ENCODE measurements at places on chromosomes 4 and X.

DNA sequence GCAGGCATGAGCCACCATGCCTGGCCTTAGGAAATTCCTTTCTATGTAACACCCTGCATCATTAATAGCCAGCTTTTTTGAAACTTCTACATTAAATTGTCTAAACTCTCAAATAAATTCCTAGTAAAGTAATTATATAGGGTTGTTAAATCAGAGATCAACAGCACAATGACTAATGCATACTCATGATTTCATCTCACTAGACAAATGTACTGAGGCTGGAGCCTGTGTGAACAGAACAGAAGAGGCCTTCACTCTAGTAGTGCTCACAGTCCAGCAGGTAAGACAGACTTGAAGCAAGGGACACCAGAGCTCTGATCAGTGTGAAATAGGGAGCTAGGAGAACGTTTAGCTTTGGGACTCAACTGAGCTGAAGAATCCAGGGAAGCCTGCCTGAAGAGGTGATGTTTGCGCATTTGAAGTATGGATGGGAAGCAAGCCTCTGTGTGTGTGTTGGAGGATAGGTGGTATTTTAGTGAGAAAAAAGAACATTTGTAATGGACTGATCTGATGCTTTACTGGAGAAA lies 3.9 kb downstream of the ZFP42 start:
- no peak for DNase-seq

- DNase-seq: no peak
Measured at GRCh38 chrX:116378961-116379360, 57.4 kb upstream of the SLC6A14 start.

DNA sequence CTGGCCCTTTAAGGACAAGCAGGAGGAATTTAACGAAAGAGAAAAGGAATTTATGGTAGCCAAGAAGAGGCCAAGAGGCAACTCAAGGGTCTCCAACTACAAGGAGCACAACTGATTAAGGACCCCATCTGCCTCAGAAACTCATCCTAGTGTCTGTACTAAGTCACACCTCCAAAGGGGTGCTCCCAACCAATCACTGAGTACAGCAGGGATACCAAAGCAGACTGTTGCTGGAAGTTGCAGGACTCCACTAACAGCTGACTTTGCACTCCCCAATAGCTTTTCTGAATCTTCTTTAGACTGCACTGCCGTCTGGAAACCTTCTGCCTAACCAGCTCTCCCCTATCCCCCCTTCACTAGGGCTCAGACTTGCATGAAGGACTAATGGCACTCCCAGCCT lies 50.6 kb downstream of the ATP11C start:
- DNase-seq: no peak

- no peak for DNase-seq
Measured at GRCh38 chr4:63348735-63349673, 1060.2 kb downstream of the TECRL start.

DNA sequence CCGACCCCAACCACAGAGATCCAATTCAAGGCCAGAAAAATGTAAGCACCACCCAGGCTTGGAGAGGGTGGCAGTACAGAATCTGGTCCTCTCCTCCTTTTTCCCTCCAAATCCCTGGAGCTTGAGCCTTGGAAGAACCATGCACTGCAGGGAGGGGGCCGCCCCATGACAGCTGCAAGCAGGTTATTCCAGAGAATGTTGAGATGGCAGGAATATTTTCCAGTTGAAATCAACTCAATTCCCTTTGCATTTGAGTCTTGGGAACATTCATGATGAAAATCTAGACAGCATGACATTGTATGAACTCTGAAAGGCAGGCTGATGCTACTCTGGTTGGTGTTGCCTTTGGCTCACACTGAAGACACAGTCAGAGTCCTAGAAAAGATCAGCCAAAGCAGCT lies 386.6 kb upstream of the FGF16 start:
- no peak for DNase-seq

DNA sequence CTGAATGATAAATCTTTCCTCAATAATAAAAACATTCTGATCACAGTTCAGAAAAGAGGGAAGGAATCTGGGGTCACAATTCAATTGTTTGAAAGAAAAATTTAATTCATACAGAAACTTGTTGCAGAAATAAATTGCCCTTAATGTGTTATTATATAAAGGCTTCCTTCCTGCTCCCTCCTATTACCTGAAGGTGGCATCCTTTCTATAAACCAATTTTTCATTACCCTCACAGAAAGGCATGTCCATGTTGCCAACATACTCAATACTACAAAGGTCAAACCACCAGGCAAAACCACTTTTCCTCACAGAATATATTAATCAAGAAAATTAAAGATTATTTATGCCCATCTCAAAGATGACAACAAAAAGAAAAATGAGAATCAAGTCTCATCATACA lies 194.3 kb upstream of the CT83 start:
- DNase-seq: no peak

GRCh38 chr4:3255611-3256186 lies 6.7 kb downstream of the MSANTD1 start:
- DNase-seq: no peak

- DNase-seq: no peak
Measured at GRCh38 chr4:81685104-81685503, 213.4 kb upstream of the RASGEF1B start.

DNA sequence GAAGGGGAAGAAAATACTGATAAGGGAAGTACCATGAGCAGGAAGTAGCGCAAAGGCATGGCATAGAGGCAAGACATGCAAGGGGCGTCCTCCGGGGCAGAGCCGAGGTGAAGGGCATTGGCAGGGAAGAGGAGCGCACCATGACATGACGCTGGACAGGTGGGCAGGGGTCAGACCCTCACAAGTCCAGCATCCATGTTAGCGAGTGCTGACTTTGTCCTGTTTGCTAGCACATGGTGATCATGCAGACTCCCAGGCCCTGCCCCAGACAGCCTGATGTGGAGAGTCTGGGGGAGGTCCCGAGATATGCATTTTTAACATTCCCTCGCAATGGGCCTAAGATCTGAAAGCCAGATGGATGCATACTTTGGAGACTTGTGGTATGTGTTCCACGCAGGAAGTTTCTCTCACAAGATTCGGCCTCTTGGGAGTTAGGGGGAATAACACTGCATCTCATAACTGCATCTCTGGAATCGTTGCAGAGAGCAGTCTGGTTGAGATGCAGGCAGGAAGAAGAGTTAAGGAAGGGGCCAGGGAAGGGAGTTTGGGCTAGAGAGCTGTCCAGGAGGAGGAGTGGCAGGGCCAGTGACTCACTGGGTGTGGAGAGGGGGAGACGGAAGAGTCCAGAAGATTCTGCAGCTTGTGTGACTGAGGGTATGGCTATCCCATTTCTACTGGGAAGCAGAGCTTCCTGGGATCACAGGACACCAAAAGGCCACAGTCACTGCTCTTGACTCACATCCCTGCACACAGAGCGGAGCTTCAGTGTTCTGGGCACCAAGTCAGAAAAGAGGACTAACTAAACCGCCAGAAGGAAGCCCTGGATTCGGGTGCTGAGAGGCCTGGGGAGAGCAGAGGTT lies 59.7 kb downstream of the FAM184B start:
- no peak for DNase-seq

DNA sequence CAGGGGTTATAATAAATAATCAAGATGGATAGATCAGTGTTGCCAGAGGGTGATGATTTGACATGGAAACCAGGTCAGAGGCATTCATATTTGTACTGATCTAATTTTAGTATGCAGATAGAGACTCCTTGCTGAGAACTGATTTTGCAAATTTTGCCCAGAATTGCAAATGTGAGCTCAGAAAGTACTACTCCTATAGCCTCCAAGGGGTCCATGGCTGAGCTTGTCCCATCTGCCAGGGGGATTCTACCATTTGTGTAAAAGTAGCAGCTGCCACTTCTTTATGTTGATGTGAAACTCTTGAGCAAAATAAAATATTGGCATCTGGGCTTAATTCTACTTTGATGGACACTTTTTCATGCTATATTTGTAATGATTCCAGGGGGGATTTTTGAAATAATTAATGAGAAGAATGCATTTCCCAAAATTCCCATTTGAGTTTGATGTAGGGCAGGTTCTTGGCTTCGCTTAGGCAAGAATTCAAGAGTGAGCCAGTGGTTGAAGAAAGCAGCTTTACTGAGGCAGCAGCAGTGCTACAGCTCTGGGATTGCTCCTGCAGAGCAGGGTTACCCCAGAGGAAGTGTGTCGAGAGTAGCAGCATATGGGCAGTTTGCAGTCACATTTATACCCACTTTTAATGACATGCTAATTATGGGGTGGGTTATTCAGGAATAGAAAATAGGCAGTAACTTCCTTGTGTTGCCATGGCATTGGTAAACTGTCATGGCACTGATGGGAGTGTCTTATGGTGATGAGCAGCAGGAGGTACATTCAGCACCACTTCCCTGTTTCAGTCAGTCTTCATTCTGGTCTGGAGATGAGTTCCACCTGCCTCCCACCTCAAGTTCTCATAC lies 38.7 kb upstream of the DCLK2 start:
- no peak for DNase-seq

GRCh38 chrX:786441-786881 lies 155.9 kb downstream of the SHOX start:
- no peak for DNase-seq

DNA sequence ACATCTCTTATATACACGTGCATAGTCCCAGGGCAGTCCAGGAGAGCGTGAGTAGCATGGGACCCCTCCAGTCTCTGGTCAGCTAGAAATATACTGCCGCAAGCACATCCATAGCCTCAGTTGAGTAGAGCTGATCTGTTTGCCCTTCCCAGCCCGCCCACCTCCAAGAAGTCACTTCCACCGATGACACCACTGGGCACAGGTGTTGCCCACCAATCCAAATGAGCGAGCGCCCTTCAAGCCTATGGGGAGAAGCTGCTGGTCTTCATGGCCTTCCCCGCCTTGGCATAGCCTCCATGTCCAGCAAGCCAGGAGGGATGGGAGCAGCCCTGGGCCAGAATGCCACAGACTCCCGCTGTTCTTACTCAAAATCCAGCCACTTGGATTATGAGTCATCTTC lies 10.2 kb downstream of the DUSP9 start:
- no peak for DNase-seq

GRCh38 chr4:110138551-110138950 lies 59.9 kb downstream of the ELOVL6 start:
- no peak for DNase-seq

DNA sequence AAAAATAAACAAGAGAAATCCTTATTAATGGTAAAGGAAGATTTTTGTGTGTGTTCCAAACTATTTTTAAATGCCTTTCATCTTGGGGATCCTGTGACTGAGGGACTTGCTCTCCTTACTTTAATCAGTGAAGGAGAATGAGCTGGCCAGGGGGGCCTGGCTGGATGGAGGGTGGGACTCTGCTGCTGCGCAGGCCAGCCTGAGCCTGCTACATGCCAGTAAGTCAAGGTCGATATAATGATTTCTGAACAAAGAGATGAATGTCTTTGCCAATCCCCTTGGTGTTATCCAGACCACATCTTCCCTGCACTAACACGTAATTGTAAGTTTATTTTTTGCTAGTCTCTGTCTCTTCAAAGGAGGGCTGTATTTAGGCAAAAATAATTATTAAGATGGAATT lies 1679.2 kb upstream of the TENM3 start:
- DNase-seq: no peak

DNA sequence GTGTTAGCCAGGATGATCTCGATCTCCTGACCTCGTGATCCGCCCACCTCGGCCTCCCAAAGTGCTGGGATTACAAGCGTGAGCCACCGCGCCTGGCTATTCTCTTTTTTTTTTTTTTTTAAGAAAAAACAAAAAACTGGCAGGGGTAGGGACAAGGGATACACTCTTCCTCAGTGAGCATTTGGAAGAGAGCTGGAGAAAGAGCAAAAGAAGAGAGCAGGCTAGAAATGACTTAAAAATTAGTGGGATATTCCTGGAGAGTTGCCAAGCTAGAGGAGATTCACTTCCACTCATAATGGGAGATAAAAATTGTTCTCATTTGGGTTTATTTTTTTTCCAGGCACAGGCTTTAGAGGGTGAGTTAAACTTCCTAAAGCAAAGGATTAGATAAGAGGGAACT lies 140.0 kb upstream of the SCML1 start:
- DNase-seq: no peak

- DNase-seq: no peak
Measured at GRCh38 chr4:17157304-17157703, 258.9 kb upstream of the LDB2 start.

GRCh38 chrX:95505721-95506120 lies 1178.9 kb upstream of the DIAPH2 start:
- DNase-seq: no peak

DNA sequence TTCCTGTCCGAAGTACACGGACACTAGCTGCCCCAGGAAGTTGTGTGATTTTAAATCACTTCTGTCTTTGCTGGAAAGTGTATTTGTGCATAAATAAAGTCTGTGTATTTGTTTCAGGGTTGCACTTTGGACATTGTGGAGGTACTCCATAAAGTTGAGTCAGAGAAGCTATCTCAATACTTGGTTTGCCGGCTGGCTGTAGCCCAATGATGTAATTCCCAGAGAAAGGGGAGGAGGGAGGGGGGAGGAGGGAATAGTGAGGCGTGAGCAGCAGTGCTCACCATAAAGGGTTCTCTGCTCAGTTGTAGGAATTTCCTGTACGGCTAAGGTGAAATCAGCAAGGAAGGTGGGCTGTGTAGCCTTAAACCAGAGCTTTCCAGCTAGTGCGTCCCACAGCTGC lies 7.5 kb downstream of the APEX2 start:
- DNase-seq: no peak

DNA sequence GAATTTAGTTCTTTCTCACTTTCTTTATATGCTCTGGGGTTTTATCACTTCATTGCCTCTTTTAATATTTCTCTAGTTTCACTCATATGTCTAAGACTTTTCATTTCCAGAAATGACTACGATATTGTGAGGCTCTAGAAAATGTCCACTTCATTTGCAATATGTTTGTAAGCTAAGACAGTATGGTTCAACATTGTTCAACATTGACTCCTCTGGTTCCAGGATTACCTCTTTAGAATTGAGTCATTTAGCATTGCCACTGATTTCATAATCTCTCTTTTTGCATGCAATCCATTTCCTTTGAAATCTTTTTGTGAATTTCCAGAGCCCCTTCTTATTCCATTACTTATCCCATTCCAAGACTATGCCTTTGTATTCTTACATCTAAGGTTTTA lies 32.3 kb downstream of the BBS12 start:
- DNase-seq: no peak

GRCh38 chr4:168440442-168441264 lies 39.6 kb downstream of the DDX60L start:
- DNase-seq: no peak

DNA sequence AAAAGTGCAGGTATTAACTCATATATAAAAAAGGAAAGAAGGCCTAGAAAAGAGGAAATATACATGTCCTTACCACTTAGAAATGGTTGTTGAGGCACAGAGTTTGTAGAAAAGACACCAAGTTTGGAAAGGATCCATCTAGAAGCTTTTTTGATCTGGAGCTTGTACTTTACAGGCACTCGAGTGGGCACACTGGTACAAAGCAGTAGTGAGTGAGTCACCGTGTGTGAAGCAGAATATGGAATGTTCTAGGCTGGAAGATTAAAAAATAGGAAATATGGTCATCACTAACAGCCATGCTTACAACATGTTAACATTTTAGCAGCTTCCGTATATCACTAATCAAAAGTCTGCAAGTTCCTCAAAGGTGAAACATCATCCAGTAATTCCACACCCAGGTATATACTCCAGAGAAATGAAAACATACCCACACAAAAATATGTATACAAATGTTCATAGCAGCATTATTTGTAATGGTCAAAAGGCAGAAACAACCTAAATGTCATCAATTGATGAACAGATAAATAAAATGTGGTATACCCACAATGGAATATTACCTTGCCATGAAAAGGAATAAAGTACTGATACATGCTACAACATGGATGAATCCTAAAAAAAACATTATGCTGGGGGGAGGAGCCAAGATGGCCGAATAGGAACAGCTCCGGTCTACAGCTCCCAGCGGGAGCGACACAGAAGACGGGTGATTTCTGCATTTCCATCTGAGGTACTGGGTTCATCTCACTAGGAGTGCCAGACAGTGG lies 69.5 kb downstream of the FRYL start:
- DNase-seq: no peak

- no peak for DNase-seq
Measured at GRCh38 chr4:3291969-3292570, 751 bp upstream of the RGS12 start.

Measured in activated effector memory CD4-positive, alpha-beta T cell treated with Interleukin-2 at 50 U/mL for 16 hours (primary cell).